CD4-positive, alpha-beta T cell treated with Interleukin-1 beta for 1 hour (primary cell): ENCODE measurements at places on chromosomes 7 and 10.

DNA sequence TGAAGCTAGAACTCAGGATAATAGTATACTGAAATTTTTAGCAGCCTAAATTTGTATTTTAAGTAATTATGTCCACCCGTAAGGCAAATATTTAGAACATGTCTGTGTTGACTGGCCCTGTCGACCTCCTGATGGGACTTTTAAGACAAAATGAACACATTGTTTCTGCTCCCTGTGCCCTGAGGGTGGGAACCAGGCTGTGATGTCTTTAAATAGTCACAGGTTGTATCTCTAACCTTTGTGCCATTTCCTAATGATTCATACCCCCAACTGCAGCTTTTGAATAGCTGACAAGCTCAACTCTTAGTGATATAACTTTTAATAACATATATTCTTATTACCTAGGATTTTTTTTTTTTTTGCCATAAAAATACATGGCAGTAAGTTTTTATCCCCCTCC, 494.9 kb upstream of the AKR1E2 start:
- DNase-seq, result no peak

DNA sequence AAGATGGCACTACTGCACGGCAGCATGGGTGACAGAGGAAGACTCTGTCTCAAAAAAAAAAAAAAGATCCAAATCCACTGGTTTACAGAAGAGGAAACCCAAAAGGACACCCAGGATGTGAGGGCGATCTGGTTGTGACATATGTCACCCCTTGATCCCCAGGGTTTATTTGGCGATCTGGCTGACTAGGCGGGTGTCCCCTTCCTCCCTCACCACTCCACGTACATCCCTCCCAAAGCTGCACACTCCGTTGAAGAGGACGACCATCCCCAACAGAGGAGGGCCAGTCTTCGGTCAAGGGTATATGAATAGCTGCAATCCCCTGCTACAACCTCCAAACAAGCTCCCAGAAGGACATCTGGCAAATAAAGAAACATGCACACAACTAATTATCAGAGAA, 111.6 kb downstream of the HTR5A start:
- no peak for DNase-seq

GRCh38 chr7:31647511-31647910, 39.5 kb upstream of the PPP1R17 start:
- DNase-seq, result peak; percentile 39

DNA sequence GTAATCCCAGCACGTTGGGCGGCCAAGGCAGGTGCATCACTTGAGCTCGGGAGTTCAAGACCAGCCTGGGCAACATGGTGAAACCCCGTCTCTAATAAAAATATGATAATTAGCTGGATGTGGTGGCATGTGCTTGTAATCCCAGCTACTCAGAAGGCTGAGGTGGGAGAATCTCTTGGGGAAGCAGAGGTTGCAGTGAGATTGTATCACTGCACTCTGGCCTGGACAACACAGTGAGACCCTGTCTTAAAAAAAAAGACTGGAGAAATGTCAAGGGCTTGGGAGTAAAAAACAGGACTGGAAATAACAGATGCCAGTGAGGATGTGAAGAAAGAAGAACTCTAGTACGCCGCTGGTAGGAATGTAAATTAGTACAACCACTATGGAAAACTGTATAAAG, 16.7 kb upstream of the NUP205 start:
- DNase-seq, result no peak

- DNase-seq, result no peak
Measured at GRCh38 chr10:73855413-73855812, 18.9 kb downstream of the CAMK2G start.

GRCh38 chr7:96157856-96158255, 164.0 kb downstream of the SLC25A13 start:
- no peak for DNase-seq

DNA sequence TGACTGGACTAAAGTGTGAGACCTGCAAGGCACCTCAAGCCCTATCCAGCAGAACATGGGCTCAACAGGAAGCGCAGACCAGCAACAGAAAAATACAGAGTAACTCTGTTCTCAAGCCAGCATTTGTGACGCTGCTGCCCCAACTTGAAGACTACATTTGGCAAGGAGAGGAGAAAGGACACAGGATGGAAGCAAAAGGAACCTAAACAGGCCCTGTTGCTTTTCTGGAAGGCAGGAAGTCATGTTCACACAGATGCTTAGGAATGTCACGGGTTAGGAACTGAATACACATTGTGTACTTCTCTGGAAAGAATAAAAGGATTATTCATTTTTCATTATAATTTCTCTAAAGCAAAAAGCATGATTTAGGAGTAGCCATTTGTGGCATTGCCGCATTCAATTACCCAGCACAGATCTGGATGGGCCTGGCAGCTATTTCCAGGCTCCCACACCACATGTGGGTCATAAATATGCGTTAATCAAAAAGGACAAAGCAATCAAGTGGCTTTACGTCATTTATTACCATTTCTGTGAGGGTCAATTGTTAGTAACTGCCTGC, 19.8 kb upstream of the TOMM7 start:
- no peak for DNase-seq

DNA sequence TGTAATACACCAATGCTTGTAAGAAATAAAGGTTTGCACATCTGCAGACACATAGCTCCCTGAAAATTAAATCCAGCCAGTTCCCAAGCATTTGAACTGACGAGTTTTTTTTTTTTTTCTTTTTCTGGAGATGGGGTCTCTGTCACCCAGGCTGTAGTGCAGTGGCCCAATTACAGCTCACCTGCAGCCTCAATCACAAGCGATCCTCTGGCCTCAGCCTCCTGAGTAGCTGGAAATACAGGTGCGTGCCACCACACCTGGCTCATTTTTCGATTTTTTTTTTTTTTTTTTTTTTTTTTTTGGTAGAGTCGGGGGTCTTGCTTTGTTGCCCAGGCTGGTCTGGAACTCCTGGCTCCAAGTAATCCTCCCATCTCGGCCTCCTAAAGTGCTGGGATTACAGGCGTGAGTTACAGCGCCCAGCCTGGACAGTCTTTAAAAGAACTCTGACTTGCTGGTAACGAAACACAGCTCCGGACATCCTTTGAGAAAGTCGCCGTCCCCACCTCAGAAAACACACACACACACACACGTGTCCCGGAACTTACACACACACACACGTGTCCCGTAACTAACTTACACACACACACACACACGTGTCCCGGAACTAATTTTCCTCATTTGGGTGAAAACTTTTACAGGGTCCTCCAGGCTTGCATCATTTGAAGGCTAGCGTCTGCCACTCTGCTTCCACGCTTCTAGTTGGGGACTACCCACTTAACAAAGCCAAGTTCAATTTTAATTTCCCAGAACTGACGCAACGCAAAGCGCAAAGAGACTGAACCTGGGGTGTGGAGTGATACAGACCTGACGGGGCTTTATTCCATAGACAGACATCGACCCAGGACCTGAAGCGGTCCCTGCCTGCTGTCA, 18.6 kb downstream of the OCM2 start:
- peak; percentile 19 for DNase-seq

DNA sequence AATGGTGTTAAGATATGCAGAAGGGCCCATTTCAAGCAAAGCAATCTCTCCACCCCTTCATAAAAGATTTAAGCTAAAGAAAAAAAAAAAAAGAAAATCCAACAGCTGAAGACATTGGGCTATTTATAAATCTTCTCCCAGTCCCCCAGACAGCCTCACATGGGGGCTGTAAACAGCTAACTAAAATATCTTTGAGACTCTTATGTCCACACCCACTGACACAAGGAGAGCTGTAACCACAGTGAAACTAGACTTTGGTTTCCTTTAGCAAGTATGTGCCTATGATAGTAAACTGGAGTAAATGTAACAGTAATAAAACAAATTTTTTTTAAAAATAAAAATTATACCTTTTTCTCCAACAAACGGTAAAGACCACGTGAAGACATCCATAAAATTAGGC, 28.6 kb downstream of the PPP3CB start:
- no peak for DNase-seq

DNA sequence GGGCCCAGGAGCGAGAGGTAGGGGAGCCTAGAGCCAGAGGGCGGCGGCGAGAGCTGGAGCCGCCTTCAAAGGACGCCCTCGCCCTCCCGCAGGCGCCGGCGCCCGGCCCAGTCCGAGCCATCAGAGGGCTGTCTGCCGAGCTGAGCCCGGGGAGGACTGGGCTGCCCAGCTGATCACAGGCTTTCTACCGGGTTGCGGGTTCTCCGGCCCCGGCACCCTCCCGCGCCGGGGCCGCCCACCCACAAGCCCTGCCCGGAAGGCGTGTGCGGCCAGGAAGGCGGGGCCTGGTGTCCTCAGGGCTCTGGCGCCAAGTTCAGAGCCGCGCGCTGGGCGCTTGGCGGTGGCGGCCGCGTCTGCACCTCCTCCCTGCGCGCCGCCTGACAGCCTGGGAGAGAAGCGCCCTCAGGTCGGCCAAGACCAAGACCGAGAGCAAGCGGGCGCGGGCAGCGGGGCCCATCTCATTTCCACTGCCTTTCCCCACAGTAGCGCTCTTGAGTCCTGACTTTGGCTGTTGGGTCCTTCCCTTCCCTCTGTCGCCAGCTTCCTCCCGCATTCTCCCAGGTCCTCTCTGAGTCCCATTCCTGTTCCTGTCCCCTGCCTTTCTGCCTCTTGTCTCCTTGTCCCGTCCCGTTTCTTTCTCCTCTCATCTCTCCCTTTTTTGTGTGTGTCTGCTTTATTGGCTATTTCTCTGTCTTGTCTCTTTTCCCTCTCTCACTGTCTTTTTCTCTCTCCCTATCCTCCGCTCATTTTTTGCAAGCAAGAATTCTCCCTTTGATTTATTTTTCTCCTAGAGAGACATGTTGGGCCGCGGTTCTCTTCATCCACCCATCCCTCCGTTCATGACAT, 60.6 kb upstream of the MSMB start:
- DNase-seq, result peak; percentile 59

DNA sequence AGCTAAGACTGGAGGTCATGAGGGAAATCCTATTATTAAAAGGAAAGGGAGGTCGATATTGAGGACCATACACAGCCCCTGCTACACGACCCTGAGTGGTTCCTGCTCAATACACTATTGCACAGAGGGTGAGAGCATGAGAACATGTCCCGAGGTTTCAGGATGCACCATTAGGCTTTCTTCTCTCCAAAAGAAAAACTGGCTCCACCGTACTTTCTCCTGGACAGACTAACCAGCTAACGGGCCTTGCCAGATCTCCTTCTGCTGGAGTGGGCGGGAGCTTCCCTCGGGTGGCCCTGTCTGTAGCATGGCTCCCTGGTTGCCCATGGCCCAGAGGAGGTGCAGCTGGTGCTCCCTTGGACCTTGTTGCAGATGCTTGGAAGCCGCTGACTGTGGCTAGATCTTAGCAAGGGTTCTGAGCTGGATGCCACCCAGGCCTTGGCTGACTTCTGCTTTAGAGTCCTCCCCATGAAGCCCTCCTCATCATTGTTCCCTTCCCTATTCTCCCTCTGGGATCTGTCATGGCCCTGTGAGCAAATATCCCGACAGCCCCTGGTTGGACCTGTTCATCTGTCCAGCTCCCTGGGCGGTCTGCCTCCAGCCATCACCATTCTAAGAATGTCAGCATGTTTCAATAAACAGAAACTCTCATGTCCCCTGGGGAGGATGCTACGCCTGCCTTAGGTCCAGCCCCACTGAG, 52.9 kb upstream of the SHH start:
- no peak for DNase-seq

GRCh38 chr7:1066242-1066588, 21.7 kb upstream of the GPER1 start:
- no peak for DNase-seq

GRCh38 chr7:71130031-71130679, 1.8 kb upstream of the GALNT17 start:
- DNase-seq, result no peak

- DNase-seq, result no peak
Measured at GRCh38 chr7:116582806-116583444, 58.1 kb downstream of the CAV1 start.

DNA sequence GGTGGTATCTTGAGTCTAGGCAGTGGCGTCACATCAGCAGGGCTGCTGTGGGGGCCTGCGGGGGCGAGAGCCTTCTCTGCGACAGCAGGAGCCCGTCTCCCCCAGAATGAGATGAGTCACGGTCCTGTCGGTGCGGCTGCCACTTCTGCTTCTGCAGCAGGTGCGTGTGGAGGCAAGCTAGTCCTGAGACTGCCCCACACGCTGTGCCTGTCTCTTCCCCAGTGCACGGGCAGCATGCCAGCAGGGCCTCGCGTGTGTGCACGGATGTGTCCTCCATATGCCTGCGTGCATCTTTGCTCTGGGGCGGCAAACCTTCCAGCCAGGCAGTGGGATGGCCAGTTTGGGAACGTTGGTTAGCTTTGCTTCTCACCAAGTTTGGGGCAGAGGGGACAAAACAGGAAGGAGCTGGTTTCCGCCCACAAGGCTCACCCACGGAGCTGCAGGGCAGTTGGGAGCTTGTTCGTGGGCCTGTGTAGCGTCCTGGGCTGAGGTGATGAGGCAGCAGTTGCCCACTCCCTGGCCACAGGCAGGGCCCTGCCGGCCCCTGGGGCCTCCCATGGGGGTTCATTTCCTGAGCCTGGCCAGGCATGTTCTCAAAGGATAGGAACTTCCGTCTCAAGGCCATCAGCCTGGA, 60.8 kb upstream of the PPIF start:
- DNase-seq, result peak; percentile 91

GRCh38 chr7:38177621-38178003, 433 bp upstream of the STARD3NL start:
- no peak for DNase-seq

GRCh38 chr10:100748231-100749058, 3.1 kb downstream of the PAX2 start:
- DNase-seq, result no peak

GRCh38 chr7:4659551-4660286, 22.4 kb upstream of the FOXK1 start:
- DNase-seq, result no peak

- no peak for DNase-seq
Measured at GRCh38 chr7:107020400-107020799, 24.1 kb upstream of the PRKAR2B start.

DNA sequence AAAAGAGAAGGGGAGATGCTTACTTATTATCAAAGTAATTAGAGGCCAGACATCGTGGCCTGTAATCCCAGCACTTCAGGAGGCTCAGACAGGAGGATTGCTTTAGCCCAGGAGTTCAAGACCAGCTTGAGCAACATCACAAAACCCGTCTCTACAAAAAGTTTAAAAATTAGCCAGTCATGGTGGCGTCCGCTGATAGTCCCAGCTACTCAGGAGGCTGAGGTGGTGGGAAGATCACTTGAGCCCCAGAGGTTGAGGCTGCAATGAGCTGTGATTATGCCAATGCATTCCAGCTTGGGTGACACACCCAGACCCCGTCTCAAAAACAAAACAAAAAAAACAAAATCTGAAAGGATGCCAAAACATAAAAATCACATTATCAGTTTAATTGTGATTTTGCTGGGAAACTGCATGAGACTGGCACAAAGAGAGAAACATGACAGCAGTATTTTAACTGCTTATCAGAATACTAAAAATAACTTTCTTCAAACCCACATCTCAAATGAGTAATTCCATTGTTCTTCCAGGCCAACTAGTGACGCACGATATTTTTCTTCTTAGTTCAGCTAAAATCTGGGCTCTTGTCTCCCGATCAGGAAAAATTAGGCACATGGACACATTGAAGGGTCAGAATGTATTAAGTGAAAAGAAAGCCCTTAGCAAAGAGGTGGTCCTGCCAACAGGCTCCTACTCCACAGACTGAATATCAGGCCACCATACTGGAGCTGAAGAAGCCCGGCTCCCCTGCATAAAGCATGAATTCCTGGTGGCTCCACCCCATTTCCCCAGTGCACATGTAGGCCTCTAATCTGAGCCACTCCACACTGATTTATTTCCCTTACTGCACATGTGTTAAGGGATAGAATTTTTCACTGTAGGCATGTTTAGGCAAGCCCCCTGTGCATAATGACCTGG, 9.6 kb upstream of the CCM2 start:
- DNase-seq, result no peak

GRCh38 chr7:107725138-107725740, 18.7 kb upstream of the CBLL1 start:
- peak; percentile 55 for DNase-seq
